Smooth muscle cell of the brain vasculature (primary cell): ENCODE measurements at places on chromosomes 1 and 21.

GRCh38 chr1:27446496-27447020 is 43.4 kb downstream of the WASF2 start:
- no peak for DNase-seq

- no peak for DNase-seq
These were observed 256 bp upstream of the TARBP1 start for GRCh38 chr1:234479310-234479559.

DNA sequence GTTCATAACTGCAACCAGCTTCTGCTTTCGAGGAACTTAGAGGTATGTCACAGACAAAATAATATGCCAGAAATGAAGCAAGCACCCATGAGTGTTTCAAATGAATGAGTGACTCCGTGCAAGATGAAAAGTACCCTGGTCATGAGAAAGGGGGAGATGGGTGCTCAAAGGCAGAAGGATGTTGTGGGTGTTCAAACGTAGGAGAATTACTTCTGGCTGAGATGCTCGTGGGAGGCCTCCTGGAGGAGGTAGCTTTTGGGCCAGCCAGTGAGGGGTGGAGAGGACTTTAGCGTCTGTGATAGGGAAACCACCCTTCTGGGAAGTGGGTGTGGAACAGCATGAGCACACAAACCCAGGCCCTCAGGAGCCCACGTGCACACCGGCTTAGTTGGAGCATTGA is 113.8 kb downstream of the SYF2 start:
- no peak for DNase-seq

GRCh38 chr1:64470665-64471217 is 812 bp downstream of the CACHD1 start:
- no peak for DNase-seq

DNA sequence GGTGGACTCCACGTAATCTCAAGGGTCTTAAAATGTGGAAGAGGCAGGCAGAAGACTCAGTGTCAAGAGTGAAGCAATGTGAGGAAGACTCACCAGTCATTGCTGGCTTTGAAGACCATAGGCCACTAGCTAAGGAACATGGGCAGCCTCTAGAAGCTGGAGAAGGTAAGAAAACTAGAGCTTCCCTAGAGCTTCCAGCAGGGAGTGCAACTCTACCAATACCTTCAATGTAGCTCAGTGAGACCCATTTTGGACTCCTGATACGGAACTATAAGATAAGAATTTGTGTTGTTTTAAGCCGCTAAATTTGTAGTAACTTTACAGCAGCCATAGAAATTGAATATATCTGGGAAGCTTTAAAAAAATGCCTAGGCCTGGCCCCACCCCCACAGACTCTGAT is 18.9 kb downstream of the METTL13 start:
- DNase-seq: no peak

- DNase-seq: peak; percentile 100
These were observed at the start of gene GAS5 for GRCh38 chr1:173867753-173868265. TSS of gene GAS5 (minus strand) at chr1:173867989.

GRCh38 chr1:169148472-169149252 is 42.2 kb downstream of the ATP1B1 start:
- no peak for DNase-seq

DNA sequence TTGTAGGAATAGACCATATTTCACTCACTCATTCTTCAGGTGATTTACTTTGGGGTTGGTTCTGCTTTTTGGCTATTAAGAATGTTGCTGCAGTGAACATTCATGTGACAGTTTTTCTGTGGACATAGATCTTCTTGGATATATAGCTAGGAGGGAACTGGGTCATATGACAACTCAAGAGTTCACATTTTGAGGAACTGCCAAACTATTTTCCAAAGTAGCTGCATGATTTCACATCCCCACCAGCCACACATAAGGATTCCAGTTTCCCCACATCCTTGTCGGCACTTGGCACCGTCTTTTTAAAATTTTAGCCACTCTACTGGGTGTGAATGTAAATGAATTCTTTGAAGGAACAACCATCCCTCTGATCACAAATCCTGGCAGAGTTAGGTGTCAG is 126.0 kb downstream of the PRDM2 start:
- DNase-seq: no peak
